ENCODE measurements at places on chromosomes 3 and 15.

GRCh38 chr15:78422571-78423340 is 15.3 kb upstream of the IREB2 start:
- DNase-seq, result no peak

GRCh38 chr3:129001806-129002572 is 885 bp downstream of the EFCC1 start:
- DNase-seq, result no peak

- no peak for DNase-seq
These were observed 31.3 kb upstream of the ST3GAL6 start for GRCh38 chr3:98731720-98732285.

DNA sequence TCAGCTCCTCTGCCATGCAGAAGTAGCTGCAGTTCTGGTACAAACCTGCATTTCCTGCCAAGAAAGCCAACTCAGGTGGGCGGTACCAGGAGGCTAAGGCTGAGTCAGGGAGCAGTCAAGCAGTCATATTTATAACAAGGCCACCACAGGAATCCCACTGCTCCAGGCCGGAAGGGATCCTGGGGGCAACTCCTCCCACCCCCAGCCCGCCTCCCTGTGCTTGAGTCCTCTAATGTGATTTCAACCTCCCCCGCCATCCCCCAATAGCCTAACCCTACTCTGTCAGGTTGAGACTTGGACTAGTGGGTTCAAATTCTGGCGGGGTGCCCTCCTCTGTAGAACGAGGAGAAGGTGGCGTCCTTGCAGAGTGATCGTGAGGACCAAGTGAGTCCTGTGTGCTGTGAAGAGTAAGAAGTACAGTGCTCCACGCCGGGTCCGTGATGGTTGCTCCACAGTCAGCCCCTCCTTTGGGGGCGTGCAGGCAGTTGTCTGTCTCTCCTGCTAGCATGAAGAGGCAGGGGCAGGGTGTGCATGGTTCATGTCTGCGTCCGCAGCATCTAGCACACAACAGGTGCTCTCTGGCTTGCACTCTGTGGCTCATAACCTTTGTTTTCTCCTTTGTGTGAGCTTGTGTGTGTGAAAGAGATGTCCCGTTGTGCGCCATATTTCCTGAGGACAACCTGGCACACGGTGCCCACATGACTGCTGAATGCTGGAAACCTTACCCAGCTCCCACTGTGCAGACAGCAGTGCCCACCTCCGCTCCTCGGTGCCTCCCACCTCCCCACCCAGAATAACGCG is 78.3 kb downstream of the SMAD6 start:
- no peak for DNase-seq

DNA sequence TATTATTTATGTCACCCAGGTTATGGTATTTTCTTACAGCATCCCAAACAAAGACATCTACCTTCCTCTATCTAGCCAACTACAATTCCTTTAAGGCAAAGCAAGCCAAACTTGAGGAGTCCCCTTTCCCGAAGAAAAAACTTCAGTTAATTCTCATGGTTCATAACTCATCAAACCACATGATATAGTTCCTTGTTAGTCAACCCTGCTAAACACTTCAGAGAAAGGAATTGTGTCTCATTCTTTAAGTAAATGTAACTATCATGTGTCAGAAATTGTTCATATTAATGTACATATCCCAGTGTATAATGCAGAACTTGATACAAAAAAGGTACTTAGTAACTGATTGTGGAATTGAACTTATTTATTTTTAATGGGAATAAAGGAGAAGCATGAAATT is 44.4 kb downstream of the ST3GAL6 start:
- DNase-seq, result no peak

DNA sequence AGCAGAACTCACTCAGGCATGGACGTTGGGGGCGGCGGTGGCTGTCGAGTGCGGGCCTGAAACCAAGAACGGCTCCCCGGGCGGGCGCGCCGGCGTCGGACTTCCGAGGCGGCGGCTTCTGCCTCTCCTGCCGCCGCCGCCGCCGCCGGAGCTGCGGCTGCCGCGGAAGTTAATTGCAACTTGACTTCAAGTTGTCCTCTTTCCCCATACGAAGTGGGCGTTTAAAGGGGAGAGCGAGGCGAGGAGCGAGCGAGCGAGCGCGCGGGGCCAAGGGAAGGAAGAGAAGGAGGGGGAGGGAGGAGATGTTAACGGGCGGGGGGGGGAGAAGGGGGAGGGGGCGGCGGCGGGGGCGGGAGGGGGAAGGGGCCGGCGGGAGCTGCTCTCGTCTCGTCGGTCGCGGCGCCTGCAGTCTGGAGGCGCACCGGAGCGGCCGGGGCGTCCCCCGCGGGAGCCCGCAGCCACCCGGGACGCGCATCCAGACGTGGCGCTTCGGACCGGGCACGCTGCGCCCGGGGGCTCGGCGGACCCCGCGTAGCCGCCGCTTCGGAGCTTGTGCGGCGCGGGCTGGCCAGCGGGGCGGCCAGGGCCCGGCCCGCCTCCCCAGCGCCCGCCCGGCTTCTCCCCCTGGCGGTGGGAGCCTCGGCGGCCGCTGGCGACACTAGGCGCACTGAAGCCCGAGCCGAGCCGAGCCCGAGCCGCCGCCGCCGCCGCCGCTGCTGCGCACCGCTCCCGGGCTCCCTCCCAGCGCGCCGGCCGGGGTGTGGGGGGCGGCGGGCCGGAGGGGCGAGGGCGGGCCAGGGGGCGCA is 19.7 kb upstream of the SATB1 start:
- DNase-seq, result peak; percentile 14

DNA sequence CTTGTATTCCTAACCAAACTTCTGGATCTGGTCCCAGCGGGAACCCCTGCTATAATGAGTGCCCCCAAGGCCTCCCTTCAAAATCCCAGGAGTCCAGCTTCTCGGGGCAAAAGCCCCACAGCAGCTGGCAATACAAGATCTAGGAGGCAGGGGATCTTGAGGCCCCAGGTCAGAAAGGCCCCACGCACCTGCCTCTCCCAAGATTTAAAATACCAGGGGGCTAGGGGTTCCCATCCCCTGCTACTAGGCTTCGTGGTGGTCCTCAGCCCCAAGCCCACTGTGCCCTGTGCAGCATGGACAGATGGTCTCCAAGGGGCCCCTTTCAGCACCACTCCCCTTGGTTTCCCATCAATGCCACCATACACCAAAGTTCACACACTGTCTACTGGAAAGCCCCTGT is 15.8 kb upstream of the CYP11A1 start:
- no peak for DNase-seq
